ENCODE measurements at places on chromosomes 1 and 21.

GRCh38 chr1:61056573-61057439 lies 25.6 kb upstream of the NFIA start:
- DNase-seq = no peak

GRCh38 chr21:33261635-33262034 lies 4.5 kb upstream of the IL10RB start:
- DNase-seq = peak; percentile 19

DNA sequence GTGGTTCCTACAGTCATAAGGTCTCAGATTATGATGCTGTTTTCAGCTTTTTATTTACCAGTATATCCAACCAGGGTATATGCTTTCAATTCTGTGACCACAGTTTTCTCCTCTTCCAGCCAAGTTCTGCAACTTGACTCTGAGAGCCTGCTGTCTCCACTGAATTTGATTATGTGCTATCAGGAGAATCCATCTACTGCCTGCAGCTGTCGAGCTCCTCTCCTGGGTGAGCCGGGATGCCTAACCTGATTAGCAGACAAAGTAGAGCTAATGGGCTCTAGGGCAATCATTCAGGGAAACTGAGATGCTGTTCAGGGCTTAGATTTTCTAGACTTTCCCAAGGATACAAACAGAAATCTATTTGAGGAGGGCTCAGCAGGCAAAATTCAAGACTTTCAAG lies 271.5 kb upstream of the BEND5 start:
- DNase-seq = no peak

DNA sequence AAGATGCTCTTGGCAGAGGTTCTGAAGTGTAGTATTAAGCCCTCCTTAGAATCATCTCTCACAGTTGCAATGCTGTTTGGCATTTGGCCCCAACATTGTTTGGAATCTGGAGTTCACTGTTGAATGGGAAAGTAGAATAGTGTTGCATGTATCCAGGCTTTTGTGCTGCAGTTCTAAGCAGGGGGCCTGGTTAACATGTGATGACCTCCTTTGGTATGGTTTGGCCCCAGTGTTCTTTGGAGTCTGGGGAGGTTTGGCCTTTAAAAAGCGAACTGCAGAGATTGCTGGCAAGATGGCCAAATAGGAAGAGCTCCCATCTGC lies 61.8 kb upstream of the PLD5 start:
- DNase-seq = no peak

GRCh38 chr1:4010284-4010683 lies 110.2 kb upstream of the C1orf174 start:
- DNase-seq = no peak

DNA sequence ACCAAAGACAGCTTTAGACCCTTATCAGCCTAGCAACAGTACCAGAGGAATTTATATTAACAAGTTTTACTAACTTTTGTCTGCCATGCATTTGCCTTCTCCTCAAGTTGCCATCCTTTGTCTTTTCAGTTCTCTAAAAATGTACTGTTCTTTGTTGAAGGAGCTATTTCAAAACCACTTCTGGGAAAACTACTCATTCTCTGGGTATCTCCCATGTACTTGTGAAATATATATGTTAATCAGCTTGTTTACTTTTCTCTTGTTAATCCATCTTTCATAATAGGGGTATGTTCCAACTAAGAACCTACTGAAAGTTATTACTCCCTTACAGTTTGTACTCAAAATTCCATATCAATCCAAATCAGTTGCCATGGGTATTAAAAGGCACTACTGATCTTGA lies 16.3 kb downstream of the DPYD start:
- no peak for DNase-seq

Data from BJ (cell line).